ENCODE measurements at places on chromosomes 12 and 14. TPM values are rescaled to one million over a fixed set of nuclear protein-coding genes. Genes with fewer than 3 reads are reported as not detected.

ITPK1 gene
- total RNA-seq: 29.4 TPM

IL22 gene
- total RNA-seq: 5.6 TPM

NOP9 gene
- total RNA-seq: 25.7 TPM

MGST1 gene
- total RNA-seq: 1.0 TPM

LPAR5 gene
- 2.9 TPM for total RNA-seq
